ENCODE measurements at places on chromosomes 2 and 18.

DNA sequence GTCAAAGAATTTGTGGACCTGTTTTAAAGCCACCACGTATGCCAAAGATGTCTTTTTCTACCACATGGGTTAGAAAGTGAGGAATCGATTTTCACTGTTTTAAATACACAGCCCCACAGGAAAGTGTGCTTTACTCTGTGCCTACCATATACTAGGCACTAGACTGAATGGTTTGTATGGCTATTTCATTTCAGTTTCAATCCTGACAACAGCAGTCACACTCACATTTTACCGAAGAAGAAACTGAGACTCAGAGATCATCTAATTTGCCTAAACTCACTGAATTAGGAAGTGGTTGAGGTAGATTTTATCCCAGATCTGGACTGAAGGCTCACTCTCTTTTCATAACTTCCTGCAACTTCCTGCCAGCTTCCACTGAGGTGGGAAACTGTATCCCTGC is 176.4 kb downstream of the ALK start:
- no peak for DNase-seq

DNA sequence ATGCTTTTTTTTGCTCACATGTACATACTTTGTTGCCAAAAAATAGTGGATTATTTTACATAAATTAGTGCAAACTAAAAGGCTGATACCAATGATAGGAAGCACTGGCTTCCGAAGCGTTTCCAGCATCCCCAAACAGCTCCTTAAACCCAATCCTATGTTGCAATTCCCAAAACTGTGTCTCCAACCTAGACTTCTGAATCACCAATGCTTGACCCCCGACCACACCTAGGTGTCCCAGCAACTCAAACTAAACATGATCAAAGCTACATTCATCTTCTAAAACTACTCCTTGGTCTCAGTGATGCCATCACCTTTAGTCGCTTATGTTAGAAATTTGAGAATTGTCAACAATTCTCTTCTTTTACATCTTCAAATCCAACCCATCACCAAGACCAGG is 13.4 kb downstream of the ATP8B1 start:
- DNase-seq = peak; percentile 49

GRCh38 chr2:138853761-138854160 is 73.6 kb upstream of the NXPH2 start:
- no peak for DNase-seq

GRCh38 chr2:153163055-153163454 is 315.5 kb downstream of the RPRM start:
- peak; percentile 24 for DNase-seq

- peak; percentile 51 for DNase-seq
Observed at GRCh38 chr18:48622911-48623431, 84.1 kb downstream of the CTIF start.

- no peak for DNase-seq
Observed at GRCh38 chr2:155301221-155301620, 602.7 kb downstream of the KCNJ3 start.

DNA sequence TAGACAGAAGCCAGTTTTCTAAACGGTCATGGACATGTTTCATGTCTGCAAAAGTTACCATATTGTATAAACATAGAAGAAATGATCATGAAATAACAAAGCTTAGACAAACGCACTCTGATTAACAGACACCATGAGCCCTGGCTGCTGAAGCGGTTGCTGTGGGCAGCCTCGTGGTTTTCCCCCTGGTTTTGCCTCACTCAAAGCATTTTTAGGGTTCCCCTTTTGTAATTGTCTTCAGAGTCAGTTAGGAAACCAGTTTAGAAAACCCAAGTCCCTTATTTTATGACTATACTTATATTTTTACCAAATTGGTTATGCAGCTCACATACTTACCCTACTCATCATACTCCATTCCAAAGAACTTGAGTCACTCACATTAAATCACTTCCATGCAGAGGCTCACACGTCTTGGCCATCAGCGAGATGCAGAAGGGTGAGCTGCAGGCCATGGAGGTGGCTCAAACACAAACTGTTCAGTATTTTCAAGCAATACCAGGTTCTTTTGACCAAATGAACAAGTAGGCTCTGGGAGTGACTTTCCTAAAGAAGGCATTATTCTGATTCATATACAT is 105.6 kb upstream of the SALL3 start:
- DNase-seq = peak; percentile 41

DNA sequence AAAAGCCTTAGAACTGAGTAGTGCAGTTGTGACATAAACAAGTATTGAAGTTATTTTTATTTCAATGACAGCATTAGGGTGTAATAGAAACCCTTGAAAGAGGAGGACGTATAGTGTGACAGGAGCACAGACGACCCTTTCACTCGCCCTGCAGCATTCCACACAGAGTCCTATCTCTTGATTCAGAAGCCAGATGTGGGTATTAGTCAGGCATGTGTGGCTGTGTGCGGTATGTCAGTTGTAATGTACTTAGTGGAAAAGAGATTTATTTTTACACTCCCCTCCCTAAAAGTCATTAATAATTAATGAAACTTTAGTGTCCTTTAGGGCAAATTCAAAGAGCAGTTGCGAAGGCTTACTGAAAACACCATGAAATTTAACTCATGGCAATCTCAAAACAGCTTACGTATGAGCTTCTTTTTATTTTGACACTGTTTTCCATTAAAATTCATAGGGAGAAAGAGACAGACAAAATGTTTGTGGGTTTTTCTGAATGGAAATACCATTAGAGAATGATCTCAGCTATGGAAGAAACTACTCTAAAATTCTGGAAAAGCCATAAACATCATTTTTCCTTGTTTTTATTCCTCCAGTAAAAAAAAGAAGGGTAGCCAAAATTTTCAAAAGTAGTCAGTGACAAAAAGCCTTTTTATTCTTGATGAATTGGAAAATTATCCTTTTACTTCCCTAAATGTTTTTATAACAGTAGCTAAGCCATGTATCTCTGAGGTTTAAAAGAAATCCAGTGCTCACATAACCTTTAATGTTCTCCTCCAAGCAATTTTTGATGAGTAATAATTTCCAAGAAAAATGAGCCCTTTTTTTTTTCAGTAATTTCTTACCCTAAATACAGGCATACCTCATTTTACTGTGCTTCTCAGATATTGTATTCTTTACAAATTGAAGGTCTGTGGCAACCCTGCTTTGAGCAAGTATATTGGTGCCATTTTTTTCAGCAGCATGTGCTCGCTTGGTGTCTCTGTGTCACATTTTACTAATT is 84.0 kb upstream of the DSEL start:
- peak; percentile 82 for DNase-seq

DNA sequence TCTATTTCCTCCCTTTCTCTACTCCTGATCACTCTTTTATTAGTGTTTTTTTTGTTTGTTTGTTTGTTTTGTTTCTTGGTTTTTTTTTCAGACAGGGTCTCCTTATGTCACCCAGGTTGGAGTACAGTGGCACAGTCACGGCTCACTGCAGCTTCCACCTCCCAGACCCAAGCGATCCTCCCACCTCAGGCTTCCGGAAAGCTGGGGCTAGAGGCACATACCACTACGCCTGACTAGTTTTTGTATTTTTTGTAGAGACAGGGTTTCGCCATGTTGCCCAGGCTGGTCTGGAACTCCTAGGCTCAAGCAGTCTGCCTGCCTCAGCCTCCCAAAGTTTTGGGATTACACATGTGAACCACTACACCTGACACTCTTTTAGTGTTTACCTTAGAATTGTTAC is 122.3 kb downstream of the ATL2 start:
- no peak for DNase-seq

- DNase-seq = peak; percentile 55
Observed at GRCh38 chr2:19685731-19686130, 216.1 kb downstream of the TTC32 start.

DNA sequence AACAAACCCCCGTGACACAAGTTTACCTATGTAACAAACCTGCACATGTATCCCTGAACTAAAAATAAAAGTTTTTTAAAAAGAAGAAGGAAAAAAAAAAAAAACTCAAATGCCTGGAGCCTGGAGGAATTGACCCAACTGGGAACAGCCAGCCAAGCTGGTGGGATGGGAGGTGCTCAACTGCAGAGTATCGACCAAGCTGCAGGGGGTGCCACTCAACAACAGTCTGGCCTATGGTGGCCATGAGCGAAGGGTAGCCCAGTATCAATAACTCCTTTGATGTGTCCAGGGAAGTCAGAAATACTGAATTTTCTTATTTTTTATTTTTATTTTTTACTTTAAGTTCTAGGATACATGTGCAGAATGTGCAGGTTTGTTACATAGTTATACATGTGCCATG is 310.3 kb upstream of the DLGAP1 start:
- no peak for DNase-seq

- peak; percentile 12 for DNase-seq
Observed at GRCh38 chr2:42492691-42493467, 903 bp downstream of the KCNG3 start.

DNA sequence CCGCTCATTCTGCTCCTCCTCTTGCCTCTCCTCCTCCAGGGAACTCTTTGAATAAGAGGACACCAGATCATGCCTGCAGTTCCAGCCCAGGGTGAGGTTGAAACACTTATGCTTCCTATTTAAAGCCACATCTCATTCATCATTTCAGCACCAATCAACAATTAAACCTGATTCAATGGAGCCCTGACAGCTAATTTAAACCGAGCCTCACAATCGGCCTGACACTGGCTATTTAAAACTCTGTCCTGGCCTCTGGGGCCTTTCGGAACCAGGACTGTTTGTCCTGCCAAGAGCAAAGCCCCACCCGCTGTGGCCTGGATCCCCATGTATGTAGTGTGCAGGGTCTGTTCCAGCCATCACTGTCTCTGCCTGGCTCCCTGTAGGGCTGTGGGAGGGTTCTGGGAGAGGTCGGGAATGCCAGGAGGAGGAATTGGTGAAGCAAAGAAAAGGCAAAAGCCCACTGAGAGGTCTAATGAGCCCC is 97.4 kb downstream of the MCFD2 start:
- no peak for DNase-seq

- DNase-seq = no peak
Observed at GRCh38 chr18:50679056-50679455, 119.2 kb downstream of the MAPK4 start.

- DNase-seq = peak; percentile 68
Observed at GRCh38 chr2:55420439-55420725, 726 bp upstream of the CCDC88A start.

GRCh38 chr2:152549423-152549822 is 167.8 kb downstream of the PRPF40A start:
- DNase-seq = peak; percentile 80

GRCh38 chr2:62329797-62330196 is 133.9 kb downstream of the B3GNT2 start:
- no peak for DNase-seq

GRCh38 chr2:29293830-29294438 is 178.7 kb downstream of the CLIP4 start:
- DNase-seq = peak; percentile 46

GRCh38 chr2:118842661-118843482 is 4.6 kb downstream of the EN1 start:
- no peak for DNase-seq

DNA sequence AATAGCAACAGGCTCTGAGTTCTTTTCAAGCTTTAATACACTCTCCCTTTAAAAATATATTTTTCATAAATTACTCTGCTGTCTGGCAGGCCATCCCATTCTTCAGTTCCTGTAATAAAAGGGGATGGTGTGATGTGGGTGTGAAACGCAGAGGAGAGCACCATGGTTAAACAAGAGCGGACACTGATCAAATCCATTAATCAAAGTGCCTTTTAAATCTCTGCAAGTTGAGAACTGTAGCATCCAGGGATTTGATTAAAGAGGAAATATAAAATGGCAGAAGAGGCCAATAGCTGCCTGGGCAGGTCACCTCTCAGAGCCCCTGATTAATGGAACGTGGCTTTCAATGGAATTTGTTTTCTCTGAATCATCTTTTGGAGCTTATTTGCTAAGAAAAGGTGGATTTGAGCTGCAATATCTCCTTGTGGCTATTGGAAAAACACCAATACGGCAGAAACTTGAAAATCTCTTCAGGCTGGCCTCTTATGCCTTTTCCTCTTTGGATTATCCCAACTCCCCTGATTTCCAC is 96.9 kb downstream of the ACTR3 start:
- no peak for DNase-seq

GRCh38 chr2:233087713-233088112 is 27.6 kb downstream of the INPP5D start:
- no peak for DNase-seq

DNA sequence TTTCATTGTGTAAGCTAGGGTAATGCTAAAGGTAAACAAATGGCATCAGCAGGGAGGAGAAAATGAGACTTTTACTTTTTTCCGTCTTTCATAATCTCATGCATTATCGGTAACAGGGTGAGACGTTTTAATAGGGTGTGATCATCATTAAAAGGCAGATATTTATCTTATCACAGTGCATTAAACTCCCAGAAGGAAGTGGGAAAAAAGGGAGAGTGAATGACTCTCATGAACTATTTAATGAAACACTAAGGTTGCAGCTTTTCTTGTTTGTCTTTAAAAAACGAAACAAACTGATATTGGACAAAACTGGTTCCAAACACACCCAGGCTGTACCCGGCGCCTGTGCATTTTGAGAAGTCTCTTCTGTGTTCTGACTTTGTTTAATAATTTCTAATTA is 1936.8 kb upstream of the PIK3C3 start:
- DNase-seq = no peak

DNA sequence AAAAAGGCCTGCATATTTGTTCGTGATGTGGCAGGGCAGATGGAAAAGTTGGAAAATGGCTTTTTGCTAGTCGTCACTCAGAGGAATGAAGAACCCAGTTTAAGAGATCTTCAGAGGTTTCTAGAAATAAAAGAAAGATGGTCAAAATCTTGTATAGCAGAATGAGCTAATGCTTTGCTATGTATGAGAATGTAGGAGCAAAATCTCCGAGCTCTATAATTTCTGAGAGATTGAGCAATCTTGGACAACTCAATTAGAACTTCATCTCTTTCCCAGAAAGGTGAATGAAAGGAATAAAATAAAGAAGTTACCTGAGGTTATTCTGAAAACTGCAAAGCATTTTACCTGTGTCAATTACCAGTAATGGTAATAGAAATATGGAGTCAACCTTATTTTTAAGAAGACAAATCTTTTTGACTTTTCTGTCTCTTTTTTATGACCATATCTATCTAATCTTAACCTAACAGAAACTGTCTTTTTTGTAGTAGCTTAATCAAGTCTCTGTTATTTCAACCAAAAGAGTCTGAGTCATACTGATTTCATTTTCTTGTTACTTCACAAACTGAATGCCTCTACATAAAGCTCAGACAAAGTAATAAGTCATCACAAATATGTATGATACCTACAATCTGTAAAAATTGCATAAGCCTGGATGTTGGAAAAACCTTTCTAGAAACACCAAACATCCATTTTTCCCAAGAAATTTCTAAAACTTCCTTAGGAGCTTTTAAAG is 32.5 kb downstream of the CCDC68 start:
- DNase-seq = peak; percentile 42

All from GM23248 (cell line).